Esophagus squamous epithelium (tissue), 5 donors: ENCODE measurements at places on chromosomes 12 and 14.

- no peak for DNase-seq
Measured at GRCh38 chr14:31578792-31579501, 17.7 kb downstream of the NUBPL start.

GRCh38 chr12:46553266-46553665 is 180.7 kb upstream of the SLC38A2 start:
- DNase-seq, result no peak

GRCh38 chr12:101813117-101813516 is 17.6 kb downstream of the GNPTAB start:
- DNase-seq, result no peak

GRCh38 chr12:125189502-125189901 is 124.3 kb downstream of the AACS start:
- no peak for DNase-seq

DNA sequence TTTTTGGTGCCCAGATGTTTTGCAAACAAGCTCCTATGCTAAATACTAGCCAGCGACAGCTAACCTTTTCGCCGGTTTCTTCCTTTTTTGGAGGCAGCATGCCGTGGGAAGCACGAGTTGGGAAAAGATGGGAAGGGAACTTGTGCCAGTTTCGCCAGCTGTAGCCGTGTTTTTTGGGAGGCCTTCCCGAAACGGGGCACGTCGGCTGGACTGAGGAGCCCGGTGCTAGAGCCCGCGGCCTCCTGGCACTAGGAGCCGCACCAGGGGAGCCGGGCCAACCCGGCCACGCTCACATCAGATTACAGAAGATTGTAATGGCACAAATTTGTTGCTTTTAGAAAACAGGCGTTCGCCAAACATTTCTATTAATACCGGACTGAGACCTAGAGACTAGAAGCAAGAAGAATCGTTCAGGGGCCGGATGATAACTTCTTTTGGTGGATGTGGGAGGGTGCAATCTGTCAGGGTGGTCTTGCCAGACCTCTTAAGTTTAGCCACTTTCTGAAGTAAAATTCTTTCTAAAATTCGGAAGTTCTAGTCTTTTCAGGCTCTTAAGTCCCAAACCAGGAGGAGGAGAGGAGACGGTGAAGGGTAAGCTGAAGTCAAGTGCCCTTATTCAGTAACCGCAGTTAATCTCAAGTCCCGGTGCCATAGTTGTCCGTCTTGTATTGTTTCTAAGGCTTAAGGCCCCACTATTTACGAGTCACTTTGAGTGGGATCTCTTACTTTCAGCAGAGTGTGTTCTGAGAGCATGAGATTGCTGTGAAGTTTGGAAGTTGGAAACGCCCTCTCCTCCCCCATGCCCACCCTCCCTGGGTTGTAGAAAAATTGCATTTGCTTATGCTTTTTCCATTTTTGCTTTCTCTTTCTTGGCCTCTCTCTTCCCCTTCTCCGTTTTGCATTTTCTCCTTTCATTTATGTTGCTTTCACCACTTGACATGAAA is 1.3 kb downstream of the RASSF3 start:
- no peak for DNase-seq

GRCh38 chr12:111155521-111155920 is 213.4 kb downstream of the PHETA1 start:
- no peak for DNase-seq

- no peak for DNase-seq
Measured at GRCh38 chr12:27561535-27562350, 37.7 kb downstream of the PPFIBP1 start.

GRCh38 chr12:103745962-103746361 is 95.1 kb downstream of the NT5DC3 start:
- DNase-seq, result no peak

DNA sequence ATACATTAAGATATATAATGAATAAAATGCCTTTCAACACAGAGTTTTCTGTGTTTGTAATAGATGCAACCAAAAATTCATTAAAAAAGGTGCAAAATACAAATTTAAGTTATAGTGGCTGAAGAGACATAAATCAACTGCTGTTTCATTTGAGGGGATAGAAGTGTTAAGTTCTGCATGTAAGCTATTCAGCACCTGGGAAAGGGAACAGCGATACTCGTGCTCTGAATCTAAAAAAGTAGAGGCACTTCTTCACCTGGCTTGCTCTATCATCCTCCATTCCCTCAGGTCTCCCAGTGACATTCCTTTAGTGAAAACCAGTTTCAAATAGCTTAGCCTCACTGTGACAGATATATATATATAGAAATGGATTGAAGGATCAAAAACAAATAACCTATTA is 222.6 kb downstream of the ACSS3 start:
- no peak for DNase-seq

- no peak for DNase-seq
Measured at GRCh38 chr12:44689587-44689986, 186.5 kb downstream of the NELL2 start.

GRCh38 chr12:129997239-129997638 is 93.4 kb upstream of the TMEM132D start:
- DNase-seq, result no peak
